ENCODE measurements at places on chromosomes 11 and 22.
A peak's percentile ranks its signal among the peaks of the same experiment; 100 is the strongest.

DNA sequence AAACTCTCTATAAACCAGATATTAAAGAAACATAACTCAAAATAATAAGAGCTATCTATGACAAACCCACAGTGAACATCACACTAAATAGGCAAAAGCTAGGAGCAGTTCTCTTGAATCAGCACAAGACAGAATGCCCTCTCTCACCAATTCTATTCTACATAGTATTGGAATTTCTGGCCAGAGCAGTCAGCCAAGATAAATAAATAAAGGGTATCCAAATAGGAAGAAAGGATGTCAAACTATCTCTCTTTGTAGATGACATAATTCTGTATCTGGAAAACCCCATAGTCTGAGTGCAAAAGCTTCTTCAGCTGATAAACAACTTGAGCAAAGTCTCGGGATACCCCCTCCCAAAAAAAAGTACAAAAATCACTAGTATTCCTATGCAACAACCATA, 359.8 kb downstream of the LRRC4C start:
- DNase-seq = no peak

DNA sequence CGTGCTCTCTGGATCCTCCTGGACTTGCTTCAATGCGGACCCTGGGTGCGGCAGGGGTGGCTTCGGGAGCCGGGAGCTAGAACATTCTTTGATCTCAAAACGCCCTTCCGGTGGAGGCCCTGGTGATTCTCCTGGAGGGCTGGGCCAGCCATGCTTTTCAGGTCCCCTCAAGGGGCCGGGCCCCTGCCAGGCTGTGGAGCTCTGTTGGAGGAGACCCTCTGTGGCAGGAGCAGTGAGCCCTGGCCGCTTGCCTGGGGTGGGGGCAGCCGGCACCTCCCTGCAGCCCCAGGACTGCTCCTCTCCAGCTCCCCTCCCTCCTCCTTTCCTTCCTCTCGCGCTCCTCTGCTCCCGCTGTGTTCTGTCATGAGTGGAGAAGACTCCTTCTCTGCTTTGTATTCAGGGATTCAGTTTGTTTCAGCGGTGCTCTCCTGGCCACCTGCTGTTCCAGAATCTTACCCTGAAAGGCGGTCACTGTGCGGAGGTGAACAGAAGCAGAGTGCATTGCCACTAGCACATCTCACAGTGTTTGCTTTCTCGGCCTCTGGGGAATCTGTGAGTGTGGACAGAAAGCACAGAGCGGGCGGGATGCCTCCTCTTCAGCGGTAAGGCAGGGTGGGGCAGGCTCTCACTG, 289.1 kb downstream of the TBC1D22A start:
- no peak for DNase-seq

- no peak for DNase-seq
Observed at GRCh38 chr11:67646535-67647336, 3.8 kb downstream of the ACY3 start.

DNA sequence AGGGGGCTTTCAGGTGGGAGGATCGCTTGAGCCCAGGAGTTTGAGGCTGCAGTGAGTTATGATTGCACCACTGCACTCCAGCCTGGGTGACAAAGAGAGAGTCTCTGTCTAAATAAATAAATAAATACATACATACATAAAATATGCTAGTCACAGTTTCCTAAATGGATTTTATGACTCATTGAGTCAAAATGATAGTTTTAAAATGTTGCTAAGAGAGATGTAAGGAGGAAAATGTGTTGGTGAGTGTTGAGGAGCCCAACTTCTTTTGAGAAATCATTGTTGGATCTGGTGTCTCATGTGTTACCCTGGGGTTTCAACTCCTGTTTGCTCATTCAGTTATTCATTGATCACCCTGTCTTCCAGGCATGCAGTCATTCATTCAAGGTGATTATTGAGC, 21.0 kb downstream of the PARVB start:
- no peak for DNase-seq

GRCh38 chr11:106473089-106473722, 395.7 kb downstream of the AASDHPPT start:
- no peak for DNase-seq

- DNase-seq = no peak
Observed at GRCh38 chr22:19455585-19456370, 8.3 kb upstream of the C22orf39 start.

- DNase-seq = no peak
Observed at GRCh38 chr22:41034706-41035105, 57.7 kb upstream of the EP300 start.

DNA sequence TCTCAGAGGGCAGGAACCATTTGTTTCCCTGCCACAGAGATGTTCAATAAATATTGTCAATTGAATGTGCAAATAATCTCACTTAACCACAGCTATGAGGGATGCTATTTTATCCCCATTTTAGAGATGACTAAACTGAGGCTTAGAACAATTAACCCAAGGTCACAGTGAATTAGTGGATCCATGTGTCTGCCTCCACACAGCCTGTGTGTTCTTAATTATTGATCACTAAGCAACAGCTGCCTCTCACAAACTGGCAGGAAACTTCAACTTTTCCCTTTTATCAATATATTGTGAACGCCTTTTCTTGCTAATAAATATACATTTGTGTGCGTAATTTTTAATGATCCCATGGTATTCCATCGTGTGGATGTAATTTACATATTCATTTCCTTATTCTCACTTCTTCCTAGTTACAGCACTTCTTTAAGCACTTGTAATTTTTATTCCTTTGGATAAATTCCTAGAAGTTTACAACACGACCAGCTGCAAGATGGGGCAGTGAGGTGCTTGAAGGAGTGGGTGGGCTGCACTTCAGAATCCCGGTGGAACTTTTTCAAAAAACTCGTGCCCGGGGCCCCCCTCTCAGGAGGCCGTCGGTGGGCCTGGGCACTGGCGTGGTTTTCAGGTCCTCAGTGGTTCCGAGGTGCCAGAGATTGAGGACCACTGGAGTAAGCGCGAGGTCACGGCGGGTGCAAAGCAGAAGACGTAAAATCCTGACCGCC, 915 bp upstream of the SREBF2 start:
- DNase-seq = no peak

GRCh38 chr11:111976767-111977145, 39.6 kb downstream of the DIXDC1 start:
- no peak for DNase-seq

GRCh38 chr11:71447791-71448256, 369 bp downstream of the DHCR7 start:
- DNase-seq = peak; percentile 85

DNA sequence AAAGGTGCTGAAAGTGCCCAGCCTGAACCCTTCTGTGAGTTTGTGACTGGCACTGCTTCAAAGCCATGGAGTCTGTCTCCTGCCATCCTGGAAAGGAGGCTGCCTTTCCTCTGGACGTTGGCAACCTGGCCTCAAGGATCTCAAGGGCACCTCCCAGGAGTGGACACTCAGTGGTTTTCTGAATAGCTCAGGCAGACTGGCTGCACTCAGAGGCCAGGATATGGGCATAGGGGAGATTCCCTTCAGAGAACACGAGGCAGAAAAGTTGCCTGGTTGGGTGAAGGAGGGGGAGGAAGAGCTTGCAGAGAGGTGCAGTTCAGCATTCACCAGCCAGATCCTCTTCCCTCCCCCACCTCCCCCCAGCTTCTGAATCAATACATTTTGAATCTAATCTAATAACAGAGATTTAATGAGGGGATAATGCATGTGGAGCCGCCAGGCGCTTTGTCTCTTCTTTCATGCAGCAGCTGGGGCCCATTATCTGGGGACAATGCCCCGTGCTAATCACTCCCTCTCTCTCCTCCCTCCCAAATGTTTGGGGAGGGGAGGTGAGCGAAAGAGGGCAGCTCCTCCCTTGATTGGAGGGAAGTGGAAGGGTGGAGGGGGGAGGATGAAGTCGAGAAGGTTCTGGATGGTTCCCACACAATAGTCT, 17.7 kb downstream of the HTR3A start:
- no peak for DNase-seq

- no peak for DNase-seq
Observed at GRCh38 chr22:27786291-27786932, 15.1 kb downstream of the MN1 start.

- no peak for DNase-seq
Observed at GRCh38 chr22:22449819-22450218, 58.7 kb downstream of the ZNF280B start.

DNA sequence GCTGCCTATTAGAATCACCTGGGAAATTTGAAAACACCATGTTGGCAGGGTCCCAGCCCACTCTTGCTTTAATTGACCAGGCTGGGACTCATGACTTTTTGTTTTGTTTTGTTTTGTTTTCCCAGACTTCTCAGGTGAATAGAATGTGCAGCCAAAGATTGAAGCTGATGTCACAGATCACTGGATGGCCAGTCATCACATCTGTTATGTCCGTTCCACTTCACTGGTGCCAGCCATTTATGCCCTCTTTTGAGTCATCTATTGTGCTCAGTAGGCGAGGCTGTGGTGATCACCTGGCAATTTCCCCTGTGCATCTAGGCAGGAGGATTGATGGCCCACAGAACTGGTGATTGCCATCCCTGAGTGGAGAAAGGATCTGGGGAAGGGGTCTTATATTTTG, 297.3 kb downstream of the INSC start:
- DNase-seq = no peak

GRCh38 chr11:105215528-105215927, 76.0 kb upstream of the CARD18 start:
- DNase-seq = no peak

- no peak for DNase-seq
Observed at GRCh38 chr11:92707665-92708064, 261.8 kb upstream of the MTNR1B start.

- DNase-seq = no peak
Observed at GRCh38 chr11:119787074-119787461, 58.1 kb upstream of the NECTIN1 start.

GRCh38 chr11:86555401-86555800, 117.0 kb downstream of the ME3 start:
- no peak for DNase-seq

DNA sequence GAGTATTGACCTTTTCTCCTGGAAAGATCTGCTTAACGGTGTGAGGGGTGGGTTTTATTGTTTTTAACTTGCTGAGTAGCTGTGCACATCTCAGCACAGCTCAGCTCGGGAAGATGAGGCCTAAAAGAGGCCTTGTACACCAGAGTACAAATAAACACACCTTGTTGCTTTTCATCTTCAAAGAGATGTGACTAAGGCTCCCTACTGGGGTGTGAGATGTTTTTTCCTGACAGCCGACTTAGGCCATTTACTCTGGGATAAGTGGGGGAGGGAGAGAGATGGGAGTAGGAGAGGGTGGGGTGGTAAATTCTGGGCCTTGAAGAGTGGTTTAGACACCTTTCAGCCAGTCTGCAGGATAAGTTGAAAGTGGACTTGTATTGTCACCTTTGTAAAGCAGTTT, 2.9 kb downstream of the LDLRAD3 start:
- DNase-seq = no peak

DNA sequence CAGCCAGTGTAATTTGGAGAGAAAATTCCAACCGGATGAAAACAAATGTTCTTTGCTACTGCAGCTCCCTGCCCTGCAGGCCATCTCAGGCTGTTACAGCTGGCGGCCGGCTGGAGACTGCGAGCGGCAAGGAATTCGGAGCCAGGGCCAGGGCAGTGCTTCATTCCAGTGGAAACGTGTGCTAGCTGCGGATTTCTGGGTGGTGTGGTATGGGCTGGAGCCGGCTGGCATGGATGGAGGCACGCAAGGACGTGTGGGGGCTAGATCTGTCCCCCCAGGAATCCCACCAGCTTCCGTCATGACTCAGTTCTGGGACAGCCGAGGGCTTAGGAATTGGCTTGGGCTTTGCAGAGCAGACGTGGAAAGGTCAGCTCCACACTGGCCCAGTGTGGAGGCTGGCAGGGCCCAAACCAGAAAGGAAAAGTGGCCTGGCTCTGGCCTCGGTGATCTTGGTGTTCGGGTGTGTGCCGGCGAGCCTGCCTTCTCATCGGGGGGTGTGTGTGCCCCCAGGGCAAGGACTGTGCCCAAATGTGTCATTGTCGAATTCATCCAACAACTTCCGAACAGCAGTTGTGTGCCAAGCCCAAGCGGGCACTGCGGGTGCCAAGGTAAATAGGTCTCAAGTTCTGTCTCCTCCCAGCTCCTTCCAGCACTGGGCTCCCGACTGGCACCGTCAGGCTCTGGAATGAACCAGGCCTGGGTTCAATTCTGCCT, 48.1 kb upstream of the SHISAL1 start:
- DNase-seq = no peak

- DNase-seq = no peak
Observed at GRCh38 chr11:414318-414857, 411 bp downstream of the SIGIRR start.

DNA sequence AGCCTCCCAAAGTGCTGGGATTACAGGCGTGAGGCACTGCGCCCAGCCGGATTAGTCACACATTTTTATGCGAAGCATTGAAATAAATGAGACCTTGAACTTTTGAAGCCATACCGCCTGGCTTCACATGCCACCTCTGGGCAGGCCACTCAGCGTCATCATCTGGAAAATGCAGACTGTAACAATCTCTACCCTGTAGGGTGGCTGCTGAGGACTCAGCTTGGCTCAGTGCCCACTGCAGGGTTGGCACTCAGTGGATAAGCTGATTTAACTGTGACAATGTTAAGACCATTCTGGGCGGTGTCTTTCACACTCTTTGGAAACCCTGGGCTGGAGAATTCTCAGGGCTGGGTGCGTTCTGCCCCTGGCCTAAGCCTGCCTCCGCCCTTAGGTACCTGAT, 8.5 kb downstream of the SH3BP1 start:
- no peak for DNase-seq

DNA sequence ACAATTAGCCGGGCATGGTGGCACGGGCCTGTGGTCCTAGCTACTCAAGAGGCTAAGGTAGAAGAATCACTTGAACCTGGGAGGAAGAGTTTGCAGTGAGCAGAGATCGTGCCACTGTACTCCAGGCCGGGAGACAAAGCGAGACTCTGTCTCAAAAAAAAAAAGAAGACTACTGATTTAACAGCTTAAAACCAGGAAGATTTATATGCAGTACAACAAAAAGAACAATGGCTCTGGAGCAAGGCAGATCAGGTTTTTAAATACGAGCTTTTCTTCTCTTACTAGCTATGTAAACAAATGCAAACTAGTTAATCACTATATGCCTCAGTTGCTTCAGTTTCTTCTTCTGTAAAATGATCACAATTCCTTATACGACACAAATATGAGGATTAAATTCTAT, 6.9 kb downstream of the FAM168A start:
- no peak for DNase-seq

GRCh38 chr11:34433899-34434298, 4.8 kb upstream of the CAT start:
- no peak for DNase-seq

GRCh38 chr22:47192651-47193437, 430.4 kb downstream of the TBC1D22A start:
- peak; percentile 77 for DNase-seq

DNA sequence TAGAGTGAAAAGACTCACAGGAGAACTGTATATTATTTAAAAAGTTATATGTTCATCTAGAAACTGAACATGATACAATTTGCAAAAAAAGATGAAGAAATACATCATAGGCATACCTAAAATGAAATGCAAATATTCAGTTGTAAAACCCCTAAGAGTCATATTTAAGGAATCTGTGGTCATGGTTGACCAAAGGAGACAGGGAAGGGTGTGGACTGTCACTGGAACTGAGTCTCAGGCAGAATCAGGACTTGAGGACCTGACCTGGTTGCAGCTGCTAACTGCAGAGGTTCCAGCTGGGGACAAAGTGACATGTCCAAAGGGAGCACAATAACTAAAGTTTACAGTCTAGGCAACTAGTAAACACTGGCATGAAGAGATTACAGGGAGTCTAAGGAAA, 211.3 kb upstream of the RAG2 start:
- DNase-seq = no peak

Measured in K562 (cell line).